MG63 (cell line): ENCODE measurements at places on chromosomes 4 and X. TPM values are rescaled to one million over a fixed set of nuclear protein-coding genes. Genes with fewer than 3 reads are reported as not detected.

DNA sequence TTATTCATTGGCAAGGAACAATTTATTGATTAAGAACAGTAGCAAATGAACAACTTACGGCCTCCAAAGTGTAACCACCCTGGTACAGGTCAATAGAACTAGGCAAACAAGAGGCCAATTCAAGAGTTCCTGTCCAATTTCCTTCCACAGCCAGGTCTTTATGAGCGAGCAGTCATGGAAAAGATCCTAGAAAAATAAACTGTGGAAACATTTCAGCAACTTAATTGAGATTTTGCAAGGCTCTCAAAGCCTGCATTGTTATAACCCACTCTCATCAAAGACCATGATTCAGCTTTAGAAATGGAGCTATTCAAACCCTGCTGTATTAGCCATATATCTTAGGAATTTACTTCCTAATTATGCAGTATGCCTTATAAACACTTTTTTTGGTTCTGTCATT lies 43.6 kb downstream of the UNC5C start:
- DNase-seq = no peak

DNA sequence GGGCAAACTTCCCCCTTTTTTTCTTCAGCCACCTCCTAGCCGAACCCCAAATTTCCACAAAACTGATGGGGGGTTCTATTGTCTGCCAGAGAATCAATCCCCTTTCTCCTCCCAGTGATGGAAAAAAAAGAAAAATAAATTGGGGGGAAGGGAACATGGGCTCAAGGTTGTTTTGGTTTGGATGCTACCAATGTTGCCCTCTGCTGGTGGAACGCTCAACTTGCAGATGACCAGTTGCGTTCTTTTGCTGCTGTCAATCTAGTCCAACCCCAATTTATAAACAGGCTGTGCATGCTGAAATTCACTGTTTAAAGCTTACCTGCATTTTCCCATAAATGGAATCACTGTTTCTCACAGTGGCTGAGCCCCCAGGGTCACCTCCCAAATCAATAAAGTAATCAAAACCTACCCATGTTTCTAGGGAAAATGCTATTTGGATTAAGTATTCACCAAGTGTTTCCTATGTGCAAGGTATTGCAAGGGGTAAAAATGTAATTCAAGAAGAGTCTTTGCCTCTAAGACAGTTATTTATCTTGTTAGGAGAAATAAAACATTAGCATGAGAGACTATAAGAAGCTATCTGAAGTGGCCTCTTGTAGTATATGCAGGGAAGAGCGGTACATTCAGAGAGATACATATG lies 116.7 kb upstream of the TMEM164 start:
- peak; percentile 8 for DNase-seq

DNA sequence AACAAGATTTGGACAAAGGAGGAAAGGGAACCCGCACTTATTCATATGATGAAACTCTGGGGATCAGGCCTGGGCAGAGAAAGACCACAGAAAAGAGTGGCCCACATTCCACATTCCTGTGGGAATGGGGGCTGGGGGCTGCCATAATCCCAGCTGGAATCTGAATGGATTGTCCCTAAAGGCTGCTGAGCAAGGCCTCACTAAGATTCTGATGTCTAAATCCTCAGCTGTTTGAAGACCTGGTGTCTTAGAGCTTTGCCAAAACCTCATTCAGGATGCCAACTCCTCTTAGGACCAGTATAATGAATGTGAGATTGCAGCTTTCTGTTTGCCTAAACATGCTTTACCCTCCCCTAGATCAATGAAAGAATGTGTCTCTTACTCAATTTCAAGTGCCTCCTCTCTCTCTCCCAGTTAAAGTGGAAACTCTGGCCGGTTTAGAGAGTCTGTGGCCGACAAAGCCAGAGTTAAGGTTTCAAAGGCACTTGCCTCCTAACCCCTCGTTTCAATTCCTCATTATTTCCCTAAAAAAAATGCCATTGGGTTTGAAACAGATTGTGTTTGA lies 33.3 kb upstream of the GPC4 start:
- no peak for DNase-seq

DNA sequence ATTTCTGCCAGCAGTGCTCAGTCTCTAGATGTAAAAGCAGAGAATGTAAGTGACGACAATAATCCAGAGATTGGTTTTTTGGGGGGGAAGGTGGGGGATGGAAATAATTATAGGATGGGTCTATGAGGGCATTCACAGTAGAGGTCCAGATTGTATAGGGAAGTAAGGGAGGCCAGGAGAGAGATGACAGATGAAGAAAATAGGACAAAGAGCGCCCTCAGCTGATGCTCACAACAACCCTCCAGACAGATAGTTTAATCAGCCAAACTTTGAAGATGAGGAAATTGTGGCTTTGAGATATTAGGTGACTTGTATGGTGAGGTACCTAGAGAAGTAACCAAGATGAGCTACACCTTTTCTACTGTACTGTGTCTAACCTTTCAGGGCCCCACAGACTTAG lies 137.9 kb downstream of the MAGEB17 start:
- DNase-seq = no peak

ERAS gene
- not detected in 2 replicates for total RNA-seq

KIAA1210 gene
- not detected in 2 replicates for total RNA-seq

MAGEB17 gene
- not detected in 2 replicates for total RNA-seq

ZC4H2 gene
- 1.4 and 1.7 TPM in 2 replicates for total RNA-seq

SHROOM2 gene
- 0.39 and 1.6 TPM in 2 replicates for total RNA-seq
